ENCODE measurements at places on chromosomes 3 and 15.

DNA sequence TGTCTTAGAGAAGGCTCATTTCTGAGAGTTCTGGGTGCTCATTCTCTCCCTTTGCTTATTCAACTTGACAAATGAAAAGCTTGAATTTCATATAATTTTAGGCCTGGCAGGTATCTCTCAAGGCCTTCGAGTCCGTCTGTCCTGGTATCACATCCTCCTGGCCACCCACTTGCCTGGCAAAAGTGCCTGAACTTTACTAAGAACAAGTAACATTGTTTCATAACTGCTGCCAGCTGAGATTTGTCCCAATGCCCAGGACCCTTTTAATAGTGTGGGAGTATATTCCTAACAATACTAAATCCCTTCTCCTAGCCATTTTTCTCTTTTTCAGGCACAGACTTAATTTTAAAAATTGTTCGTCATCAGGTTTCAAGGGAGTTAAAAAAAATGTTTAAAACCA, 18.1 kb downstream of the LARP6 start:
- DNase-seq, result no peak

DNA sequence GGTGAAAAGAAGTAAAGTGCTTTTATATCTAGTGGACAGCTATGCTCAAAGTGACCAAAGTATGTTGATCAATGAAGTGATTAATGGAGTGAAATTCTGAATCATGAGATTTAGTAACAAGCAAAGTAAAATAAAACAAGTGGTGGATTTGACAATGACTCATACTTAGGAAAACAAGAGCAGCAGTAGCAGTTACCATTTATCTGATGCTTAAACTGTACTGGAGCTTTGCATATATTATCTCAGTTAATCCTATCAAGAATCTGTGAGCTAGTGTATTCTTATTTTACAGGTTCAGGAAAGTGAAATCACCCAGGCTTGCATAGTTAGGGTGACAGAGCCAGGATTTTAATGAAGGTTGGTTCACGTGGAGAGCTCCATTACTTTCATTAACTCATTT, 50.6 kb upstream of the SPATA16 start:
- DNase-seq, result no peak

DNA sequence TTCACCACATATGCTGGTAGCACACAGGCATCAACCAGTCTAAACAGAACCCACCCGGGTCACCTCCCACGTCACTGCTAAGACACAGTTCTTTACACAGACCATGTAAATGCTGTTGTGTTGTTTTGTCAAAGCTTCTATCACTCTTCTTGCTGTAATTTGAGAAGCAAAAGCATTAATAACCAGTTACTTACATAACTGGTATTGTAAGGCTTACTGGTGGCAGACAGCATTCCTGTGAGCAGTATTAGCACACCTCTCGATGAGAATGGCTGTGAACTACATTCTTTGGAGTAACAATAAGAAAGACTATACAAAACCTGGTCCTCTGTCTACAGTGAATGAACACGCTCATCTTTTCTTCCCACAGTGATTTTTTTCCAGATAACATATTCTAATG, 479.2 kb downstream of the LPP start:
- no peak for DNase-seq

- DNase-seq, result no peak
Measured at GRCh38 chr3:184676927-184677326, 34.9 kb downstream of the MAGEF1 start.

DNA sequence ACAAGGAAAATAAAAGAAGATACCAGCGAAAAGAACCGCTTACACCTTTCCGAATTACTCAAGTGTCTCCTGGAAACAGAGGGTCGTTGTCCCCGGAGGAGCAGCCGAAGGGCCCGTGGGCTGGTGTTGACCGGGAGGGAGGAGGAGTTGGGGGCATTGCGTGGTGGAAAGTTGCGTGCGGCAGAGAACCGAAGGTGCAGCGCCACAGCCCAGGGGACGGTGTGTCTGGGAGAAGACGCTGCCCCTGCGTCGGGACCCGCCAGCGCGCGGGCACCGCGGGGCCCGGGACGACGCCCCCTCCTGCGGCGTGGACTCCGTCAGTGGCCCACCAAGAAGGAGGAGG, 325 bp downstream of the ALCAM start:
- peak; percentile 20 for DNase-seq

GRCh38 chr3:11604139-11604892, 39.4 kb downstream of the VGLL4 start:
- no peak for DNase-seq

Data from effector CD4-positive, alpha-beta T cell (primary cell).